ENCODE measurements at places on chromosomes 7 and 10. TPM values are rescaled to one million over a fixed set of nuclear protein-coding genes. Genes with fewer than 3 reads are reported as not detected.

Gene CYP3A4
- not detected for total RNA-seq

Gene PRSS1
- not detected for total RNA-seq

Gene TFPI2
- total RNA-seq: 208 TPM

Gene HOXA2
- total RNA-seq: 0.51 TPM

Gene OAT
- 157 TPM for total RNA-seq

Gene GRM3
- not detected for total RNA-seq

Gene NME8
- not detected for total RNA-seq

Gene NXPH1
- 2.8 TPM for total RNA-seq

Gene GIMAP7
- total RNA-seq: not detected

Gene BLNK
- not detected for total RNA-seq

Gene NUTM2A
- total RNA-seq: 0.26 TPM

Gene TRIM73
- total RNA-seq: 0.83 TPM

Gene YAE1
- total RNA-seq: 30.8 TPM

Gene ARHGAP22
- 255 TPM for total RNA-seq

GRCh38 chr10:8085251-8085650, 30.8 kb downstream of the GATA3 start:
- no peak for DNase-seq

DNA sequence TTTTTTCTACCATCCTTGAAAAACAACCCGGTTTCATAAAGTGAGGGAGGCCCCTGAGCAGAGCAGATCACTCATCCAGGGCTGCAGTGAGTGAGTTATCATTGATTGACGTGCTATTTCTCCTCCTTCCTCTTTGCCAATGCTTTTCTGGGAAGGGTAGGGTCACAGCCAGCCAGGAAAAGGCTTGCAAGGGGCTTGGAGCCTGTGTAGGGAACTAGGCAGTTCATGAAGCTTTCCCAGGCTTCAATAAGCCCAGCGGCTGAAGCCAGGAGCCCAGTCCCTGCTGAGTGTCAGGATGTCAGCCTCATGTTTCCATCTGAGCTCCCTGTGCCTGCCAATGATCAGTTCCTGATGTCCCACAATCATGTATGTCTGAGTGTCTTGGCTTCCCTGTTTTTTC, 584.7 kb downstream of the GALNT17 start:
- no peak for DNase-seq

- peak; percentile 85 for DNase-seq
These were observed 232.1 kb upstream of the SEMA3C start for GRCh38 chr7:81150951-81151361.

GRCh38 chr7:139046143-139046542, 10.3 kb upstream of the ZC3HAV1L start:
- no peak for DNase-seq

DNA sequence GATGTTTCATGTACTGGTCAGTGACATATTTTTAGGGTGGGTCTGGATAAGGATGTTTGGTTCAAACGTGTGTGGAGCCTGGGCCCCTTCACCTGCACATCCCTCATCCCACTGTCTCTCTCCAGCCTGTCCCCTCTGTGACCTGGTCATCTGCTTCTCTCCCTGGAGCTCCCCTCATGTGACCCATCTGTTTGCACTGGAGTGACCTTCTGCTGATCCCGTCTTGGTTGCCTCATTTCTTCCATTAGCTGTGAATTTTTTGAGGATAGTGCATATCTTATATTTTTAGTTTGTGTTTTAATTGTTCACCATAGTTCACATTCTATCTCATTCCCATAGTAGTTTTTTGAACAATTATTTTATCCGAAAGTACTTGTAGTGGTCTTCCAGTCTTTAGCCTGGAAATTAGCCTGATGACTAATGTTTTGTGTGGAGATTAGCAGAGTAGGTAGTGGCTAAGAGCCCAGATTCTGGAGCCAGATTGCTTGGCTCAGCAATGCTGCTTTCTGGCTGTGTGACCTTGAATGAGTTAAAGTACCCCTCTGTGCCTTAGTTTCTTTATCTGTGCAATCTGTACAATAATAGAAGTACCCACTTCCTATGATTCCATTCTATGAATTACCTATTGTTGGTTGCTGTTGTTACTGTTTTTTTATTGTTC, 224.5 kb downstream of the LRMDA start:
- no peak for DNase-seq

DNA sequence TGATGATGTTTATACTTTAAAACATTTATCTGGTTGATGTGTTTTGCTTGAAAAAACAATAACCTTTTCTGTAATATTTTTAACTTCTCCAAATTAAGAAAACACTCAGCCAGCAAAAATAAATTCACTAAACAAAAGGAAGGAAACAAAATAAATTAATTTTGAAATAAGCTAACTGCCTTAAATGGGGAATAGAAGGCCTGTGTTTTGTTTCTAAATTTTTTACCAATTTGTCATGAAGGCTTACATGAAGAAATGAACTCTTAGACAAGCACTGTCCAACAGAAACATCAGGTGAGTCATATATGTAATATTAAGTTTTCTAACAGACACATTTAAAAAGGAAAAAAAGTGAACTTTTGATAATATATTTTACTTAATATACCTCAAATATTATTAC, 68.5 kb downstream of the LRRN3 start:
- DNase-seq: peak; percentile 67

DNA sequence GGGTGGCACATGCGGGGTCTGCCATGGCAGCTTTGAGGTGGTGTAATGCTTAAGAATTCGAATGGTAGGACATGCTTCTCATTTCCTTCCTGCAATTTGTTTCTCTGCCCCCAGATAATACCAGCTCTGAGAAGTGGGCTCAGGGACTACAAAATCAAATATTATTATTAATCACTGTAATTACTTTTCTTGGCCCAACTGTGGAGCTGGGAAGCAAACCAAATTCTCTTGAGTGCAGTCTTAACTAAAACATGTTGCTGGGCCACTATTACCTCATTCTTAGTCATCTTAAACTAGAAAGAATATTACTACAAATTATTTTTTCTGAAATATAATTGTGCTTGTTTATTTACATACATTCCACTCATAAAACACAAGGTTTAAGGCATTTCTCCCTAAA, 566.7 kb upstream of the NRP1 start:
- peak; percentile 61 for DNase-seq

DNA sequence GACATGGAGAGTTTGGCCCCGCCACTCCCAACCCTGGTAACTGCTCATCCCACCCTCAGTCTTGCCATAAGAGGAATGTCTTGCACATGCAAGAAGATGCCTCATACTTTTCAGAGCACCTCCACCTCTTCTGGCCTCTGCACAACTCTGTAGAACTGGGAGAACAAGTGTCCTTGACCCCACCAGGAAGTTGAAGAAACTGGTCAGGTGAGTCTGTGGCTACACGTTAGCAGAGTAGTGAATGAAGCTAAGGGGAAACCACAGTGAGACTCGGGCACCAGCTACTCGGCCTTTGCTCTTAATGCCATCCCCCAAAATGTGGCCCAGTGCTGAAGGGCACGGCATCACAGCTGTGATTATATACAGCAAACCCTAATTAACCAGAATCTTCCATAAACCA, 110.1 kb downstream of the ARID5B start:
- DNase-seq: no peak

- no peak for DNase-seq
These were observed 229.2 kb downstream of the LRRN3 start for GRCh38 chr7:111320133-111320532.

- no peak for DNase-seq
These were observed 148.0 kb downstream of the MAPK8 start for GRCh38 chr10:48454302-48455054.

GRCh38 chr10:6005856-6006395, 28.6 kb upstream of the IL15RA start:
- no peak for DNase-seq

- no peak for DNase-seq
These were observed 311.8 kb upstream of the ZNF32 start for GRCh38 chr10:43960477-43960876.

GRCh38 chr10:11517150-11517549, 94.3 kb downstream of the USP6NL start:
- no peak for DNase-seq
